ENCODE measurements at places on chromosomes 1 and 21.

DNA sequence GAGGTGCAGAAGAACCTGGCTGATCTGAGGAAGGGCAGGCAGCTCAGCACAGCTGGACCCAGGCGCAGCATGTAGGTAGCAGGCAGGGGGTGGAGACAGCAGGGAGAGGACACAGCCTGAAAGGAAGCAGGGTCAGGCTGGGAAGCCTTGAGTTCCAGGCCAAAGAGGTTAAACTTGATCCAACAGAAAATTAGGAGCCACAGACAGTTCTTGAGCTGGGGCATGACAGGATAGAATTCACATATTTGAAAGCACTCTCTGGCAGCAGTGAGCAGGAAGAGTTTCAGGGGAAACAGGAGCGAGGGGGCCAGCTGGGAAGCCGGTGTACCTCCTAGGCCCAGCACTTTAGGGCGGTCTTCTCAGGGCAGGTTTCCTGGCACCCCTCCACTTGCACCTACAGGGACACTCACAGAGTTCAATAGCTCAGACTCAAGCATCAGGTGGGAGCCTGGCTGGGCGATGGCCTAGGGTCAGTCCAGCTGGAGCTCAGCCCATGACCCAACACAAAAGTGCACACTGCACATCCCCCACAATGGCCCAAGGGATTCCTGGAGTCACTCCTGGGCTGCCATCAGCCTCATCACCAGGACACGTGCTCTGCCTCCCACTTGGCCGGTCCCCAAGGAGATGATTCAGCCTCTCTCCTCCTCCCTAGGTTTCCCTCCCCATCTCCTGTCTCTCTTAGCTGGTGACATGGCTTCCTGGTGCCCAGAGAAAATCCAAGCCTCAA lies 22.7 kb downstream of the MATN1 start:
- DNase-seq: peak; percentile 92

DNA sequence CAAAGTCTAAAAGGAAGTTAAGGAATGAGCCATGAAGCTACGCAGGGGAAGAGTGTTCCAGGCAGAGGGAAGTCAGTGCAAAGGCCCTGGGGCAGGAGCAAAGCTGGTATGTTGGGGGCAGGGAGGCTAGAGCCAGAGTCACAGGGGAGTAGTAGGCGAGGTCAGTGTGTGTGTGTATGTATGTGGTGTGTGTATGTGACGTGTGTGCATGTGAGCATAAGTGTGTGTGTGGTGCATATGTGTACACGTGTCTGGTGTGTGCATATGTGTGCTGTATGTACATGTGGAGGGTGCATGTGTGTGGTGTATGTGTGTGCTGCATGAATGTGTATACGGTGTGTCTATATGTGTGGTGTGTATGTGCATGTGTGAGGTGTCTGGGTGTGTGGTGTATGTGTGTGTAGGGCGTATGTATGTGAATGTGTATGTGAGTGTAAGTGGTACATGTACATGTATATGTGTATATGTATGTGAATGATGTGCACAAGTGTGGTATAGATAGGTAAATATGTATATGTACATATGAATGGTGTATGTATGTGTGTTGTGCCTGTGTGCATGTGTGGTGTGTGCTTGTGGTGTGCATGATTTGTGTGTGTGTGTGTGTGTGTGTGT lies 20.8 kb upstream of the NID1 start:
- no peak for DNase-seq

GRCh38 chr1:209512821-209513220 lies 70.7 kb upstream of the CAMK1G start:
- DNase-seq: peak; percentile 52

GRCh38 chr1:200917291-200917817 lies 22.7 kb downstream of the INAVA start:
- no peak for DNase-seq

DNA sequence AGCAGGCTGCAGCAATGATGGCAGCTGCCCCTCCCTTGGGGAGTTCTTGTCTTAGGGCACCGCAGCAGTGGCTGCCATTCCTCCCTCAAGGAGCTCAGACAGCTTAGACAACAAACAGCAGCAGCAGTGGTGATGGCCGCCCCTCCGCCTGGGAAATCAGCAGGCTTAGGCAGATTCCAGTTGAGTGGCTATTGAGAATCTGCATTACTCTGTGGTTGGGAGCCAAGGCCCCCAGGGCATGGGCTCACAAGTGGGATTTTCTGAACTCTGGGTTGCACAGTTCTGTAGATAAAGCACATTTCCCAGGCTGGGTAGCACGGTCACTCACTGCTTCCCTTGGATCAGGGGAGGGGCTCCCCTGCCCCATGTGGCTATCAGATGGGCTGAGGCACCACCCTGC lies 1280.7 kb upstream of the TMPRSS15 start:
- no peak for DNase-seq

GRCh38 chr1:44511363-44511762 lies 106.3 kb downstream of the RNF220 start:
- no peak for DNase-seq

DNA sequence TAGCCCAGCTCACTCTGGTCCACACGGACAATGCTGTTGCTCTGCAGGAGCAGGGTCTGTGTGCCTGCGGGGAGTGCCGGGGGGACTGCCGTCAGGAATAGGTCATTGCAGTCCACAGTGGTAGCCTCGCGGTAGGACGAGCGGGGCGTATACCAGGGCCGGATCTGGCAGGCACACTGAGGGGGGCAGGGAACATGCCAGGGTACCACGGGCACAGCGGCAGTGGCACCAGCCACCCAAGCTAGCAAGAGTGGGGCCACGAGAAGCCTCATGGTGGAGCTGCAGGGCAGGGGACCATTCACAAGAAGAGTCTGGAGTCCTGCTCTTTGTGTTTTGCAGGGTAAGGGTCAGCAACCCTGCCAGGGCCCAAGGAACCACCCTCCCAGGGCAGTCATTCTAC lies 65.8 kb downstream of the LRRN2 start:
- no peak for DNase-seq

DNA sequence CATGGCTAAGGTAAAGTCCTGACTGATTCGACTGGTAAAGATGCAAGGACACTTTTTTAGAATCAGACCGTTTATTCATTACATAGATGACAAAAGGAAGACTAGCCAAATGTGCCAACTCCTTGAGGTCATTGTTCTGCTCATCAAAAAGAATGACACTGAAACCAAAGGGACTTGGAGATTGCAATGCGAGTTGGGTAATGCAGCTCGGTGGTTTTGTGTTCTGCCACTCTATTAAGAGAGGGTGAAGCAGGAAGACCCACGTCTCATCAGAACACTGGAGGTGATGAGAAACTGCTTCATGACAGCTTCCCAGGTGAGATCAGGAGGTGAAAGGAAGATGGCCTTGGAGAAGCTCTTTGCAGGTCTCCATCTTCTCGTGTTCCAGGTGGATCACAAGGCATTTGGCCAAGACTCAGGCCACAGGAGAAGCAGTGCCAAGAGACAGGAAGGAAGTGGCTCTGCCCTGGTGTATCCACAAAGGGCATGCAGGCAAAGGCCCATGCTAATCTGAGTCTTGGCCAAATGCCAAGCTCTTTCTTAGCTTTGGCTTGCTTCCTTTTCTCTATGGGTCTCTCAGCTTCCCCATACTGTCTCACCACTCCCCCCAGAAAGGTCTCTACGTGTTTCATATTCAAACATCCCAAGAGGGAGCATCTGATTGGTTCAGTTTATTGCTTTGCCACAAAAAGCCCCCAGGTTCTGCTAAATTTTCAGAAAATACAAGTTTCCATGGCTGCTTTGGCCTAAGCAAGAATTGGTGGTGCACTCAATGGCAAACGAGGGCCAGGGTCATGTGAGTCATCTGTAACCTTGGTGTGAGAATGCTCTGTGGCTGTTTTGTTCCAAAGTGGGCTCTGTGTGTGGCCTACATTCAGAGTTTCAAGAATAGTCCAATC lies 5.7 kb upstream of the CCT8 start:
- peak; percentile 59 for DNase-seq

DNA sequence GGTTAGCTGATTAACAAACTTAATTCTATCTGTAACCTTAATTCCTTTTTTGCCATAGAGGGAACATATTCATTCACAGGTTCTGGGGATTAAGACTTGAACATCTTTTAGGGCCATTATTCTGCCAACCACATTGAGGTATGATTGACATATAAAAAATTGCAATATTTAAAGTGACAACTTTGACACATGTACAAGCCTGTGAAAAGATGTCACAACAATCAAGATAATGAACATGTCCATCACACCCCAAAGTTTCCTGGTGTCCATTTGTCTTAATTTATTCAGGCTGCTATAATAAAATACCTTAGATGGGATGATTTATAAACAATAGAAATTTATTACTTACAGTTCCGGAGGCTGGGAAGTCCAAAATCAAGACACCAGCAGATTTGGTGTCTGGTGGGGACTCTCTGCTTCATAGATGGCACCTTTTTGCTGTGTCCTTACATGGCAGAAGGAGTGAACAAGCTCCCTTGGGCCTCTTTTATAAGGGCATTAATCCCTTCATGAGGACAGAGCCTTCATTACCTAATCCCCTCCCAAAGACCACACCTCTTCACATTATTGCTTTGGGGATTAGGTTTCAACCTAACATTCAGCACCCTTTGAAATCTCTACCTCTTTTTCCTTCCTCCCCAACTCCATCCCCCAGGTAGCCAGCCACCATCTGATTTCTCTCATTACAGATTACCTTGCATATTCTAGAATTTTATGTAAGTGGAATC lies 33.0 kb upstream of the TP53BP2 start:
- no peak for DNase-seq

DNA sequence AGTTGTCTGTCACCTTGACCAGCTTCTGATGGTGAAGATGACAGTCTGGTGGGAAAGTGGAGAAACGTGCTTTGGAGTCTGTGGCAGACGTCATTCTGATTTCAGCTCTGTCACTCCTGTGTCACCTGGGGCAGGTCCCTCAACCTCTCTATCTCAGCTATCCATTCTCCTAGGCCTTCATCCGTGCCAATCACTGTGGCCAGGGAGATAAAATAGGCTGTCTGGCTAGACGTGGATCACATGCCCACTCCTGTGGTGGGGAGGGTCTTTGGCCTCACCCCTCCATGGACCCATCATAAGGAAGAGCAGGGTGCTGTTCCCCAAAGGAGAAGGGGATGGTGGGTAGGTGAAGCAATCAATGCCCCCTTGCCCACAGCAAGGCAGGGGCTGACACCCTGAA lies 140.3 kb downstream of the ACTL8 start:
- DNase-seq: no peak

DNA sequence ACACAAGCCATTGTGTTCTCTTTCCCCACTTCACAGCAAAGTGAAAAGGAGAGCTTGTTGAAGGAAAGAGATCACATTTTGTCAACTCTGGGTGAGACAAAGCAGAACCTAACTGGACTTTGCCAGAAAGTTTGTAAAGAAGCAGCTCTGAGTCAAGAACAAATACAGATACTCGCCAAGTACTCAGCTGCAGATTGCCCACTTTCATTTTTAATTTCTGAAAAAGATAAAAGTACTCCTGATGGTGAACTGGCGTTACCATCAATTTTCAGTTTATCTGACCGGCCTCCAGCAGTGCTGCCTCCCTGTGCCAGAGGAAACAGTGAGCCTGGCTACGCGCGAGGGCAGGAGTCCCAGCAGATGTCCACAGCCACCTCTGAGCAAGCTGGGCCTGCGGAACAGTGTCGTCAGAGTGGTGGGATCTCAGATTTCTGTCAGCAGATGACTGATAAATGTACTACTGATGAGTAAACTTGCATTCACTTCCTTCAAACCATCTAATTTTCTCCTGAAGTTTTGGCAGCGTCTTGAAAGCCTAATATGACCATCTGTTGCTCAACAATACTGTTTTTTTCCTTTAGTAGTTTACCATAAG lies 43.7 kb downstream of the BACH1 start:
- peak; percentile 96 for DNase-seq

GRCh38 chr1:156053768-156054499 lies at the start of gene UBQLN4:
TSS of gene UBQLN4 (minus strand) at chr1:156053798. CDS start at chr1:156053701, 97 bp downstream.
- peak; percentile 79 for DNase-seq

DNA sequence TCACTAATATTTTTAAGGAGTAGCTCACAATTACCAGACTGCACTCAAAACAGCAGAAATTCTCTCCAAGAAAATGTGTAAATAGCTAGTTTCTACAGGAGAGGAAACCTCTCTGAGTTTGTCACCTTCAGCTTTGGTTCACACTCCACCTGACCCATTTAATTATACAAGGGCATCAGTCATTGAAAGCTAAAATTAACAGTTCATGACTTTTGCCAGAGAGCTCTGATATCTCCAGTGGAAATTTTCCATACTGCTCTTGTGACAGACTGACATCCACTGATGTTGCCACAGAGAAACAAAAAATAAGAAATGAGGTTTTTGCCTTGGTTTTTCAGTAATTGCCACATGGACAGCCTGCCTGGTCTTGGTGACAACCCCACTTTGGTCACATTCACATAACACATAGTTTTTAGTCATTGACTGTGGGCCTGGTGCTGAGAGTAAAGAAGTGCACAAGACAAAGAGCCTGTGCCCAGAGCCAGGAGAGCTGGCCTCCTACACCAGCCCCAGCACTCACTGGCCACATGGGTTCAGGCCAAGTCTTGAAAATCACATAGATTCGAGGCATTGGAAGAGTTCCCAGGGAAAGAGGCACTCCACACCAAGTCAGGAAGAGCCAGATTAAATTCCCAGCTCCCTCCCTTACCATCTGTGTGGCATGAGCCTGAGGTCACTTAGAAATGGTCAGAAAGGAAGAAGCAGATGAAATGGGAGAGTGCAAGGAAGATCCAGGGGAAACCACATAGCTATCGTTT lies 13.8 kb upstream of the SIM2 start:
- peak; percentile 80 for DNase-seq

DNA sequence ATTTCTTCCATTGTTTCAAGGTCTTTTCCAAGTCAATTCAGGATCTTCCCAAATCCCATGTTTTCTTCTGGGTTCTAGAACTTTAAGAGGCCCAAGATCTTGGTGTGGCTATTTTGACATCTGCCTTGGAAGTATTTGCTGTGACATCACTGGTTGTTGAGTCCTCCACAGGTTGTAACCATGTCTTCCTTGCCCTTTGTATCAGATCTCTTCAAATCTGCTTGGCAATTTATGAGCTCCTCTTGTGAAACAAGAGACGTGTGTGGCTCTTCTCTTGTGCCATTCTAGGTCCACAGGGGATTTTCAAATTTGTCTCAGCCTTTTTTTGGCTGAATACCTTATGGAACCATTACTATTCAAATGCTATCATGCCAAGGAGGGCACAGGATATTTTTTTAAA lies 60.3 kb upstream of the KCNK2 start:
- no peak for DNase-seq

DNA sequence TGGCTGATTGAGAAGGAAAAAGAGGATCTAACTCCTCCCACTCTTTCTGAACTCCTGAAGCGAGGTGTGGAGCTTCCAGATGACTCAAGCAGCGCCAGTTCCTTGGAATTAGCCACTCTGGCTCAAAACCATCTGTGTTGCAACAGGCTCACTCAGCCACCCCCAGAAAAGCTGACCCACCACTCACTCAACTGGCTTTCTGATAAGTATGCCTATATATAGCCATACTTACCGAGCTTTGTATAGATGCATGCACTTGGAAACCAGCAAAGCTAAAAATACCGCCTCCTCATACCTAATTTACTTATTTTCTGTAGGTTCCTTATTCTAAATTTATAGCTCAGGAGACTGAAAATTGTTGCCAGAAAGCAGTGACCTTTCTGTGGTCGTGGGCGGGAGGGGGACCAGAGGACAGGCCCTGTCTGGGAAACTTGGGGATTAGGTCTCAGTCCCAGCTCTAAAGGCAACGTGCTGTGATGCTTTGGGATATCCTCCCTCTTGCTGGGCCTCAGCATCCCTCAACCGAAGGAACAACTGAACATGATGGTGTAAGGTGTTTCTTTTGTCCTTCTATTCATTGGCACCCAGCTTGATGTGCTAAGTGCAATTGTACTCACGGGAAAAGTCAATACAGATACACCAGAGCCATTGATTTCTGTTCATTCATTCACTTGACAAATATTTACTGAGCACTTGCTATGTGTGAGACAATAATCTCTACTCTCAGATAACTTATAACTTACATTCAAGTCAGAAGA lies 65.7 kb downstream of the NENF start:
- DNase-seq: peak; percentile 47
